Activated naive CD8-positive, alpha-beta T cell treated with anti-CD3 and anti-CD28 coated beads, Interleukin-2, amount 10 ng/mL, durations not matched to agents 7 days and 5 days (primary cell): ENCODE measurements at places on chromosomes 12 and 14. TPM values are rescaled to one million over a fixed set of nuclear protein-coding genes. Genes with fewer than 3 reads are reported as not detected.

Gene LALBA
- not detected for total RNA-seq

Gene USP44
- 28.8 TPM for total RNA-seq

Gene DEGS2
- 0.14 TPM for total RNA-seq

Gene NABP2
- total RNA-seq = 47.1 TPM

Gene CAPS2
- total RNA-seq = 9.9 TPM

Gene ERC1
- 24.0 TPM for total RNA-seq

Gene RDH5
- total RNA-seq = 19.0 TPM

GRCh38 chr12:116736962-116737773 is 701 bp downstream of the SPRING1 start:
- no peak for DNase-seq

GRCh38 chr14:97224016-97224415 is 426.8 kb downstream of the VRK1 start:
- DNase-seq = no peak

DNA sequence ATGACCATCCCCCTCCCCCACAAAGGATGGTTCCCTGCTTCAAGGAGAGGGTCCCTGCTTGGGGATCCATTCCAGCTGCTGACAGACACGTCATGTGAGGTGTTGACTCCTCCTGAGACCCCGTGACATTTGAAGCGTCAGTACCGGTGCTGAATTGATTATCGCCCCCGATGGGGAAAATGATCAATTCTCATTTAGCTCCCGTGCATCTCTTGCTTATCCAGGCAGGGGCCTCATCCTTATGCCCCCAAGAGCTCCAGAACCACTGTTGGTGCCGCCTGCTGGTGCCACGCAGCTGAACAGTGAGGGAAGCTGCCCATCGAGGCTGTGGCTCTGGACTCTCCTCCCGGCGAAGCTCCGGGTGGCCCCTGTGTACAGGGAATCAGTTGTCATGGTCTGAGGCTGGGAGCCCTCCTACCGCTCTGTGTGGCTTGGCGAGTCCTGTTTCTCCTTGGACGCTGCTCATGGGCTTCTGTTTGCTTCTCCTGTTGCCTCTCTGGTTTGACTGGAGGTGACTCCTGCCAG is 4.6 kb downstream of the KIF26A start:
- DNase-seq = peak; percentile 25

DNA sequence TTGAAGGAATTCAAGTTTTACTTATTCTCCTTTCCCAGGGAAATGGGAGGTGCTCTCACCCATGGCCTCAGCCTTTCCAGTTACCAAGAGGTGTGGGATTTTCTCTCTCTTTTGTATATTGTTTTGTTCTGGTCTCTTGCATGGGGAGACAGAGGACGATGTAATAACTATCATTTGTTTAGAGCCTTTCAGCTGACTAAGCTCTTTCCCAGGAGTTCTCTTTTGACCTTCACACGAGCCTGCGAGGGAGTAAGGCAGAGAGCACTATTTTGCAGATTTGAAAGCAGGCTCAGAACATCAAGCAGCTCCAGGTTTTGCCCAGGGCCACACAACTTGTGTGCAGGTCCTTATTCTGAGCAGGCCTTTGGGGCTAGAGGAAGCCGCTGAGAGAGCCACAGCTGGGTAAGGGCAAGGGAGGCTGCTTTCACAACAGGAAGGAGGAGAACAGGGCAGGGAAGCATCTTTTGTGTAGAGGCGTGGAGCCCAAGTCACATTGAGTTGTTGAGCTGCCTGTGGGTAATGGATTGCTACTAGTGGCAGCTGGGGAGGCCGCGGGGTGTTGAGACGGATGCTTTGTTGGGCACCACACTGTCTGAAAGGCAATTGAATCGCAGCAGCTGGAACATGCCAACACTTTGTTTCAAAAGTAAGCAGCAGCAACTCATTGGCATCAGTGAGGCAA is 116.2 kb downstream of the PRMT8 start:
- DNase-seq = no peak

DNA sequence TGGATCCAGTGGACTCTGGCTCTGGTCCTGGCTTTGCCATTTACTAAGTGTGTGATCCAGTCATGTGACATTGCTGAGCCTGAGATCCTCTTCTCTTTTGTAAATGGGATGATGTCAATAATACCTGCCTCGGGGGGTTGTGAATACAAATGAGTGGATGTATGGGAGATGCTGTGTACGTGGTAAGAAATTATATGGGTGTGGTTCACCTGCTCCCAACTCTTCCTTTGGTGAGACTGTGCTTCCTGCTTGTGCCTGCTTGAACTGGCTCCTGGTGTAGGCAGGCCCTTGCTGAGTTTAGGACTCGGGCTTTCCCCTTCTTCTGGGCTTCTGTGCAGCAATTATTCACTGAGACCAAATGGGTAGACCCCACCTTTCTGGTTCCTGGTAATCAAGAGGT is 189.5 kb upstream of the FRMD6 start:
- DNase-seq = no peak

DNA sequence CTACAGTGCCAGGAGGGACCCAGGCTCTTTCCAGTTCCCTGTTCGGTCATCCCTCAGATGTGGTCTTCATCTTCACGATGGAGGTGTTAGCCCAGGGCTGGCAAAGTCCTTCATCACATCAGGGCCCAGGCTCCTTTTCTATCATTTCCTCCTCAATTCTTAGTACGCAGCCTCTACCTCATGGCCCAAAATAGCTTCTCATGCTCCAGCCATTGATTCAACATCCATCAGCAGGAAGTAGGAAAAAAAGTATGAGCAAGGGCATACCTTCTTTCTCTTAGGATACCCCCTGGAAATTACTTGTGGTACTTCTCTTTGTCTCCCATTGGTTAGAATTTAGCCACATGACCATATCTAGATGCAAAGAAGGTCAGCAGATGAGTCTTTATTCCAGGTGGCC is 12.2 kb upstream of the ZDHHC22 start:
- no peak for DNase-seq

- no peak for DNase-seq
Measured at GRCh38 chr14:55805250-55805649, 225.2 kb downstream of the KTN1 start.

DNA sequence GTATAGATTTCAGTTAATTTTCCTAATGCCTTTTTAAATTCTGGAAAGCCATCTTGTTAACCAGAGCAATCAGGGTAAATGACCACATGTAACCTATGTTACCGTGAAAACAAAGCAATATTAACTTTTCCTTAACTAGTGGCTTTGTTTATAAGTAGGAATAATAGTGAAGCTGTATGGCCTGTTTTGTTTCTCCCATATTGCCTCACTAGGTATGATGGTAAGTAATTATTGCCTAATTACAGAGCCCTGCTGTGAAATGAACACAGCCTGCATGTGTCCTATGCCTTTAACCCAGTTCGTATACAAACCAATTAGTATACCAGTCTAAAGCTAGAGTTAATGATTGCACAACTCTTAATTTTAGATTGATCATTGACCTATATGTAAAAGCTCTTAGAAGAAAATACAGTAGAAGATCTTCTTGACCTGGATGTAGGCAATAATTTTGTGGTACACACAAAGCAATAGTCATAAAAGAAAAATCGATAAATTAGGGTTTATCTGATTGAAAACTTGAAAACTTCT is 249.9 kb downstream of the CCDC91 start:
- DNase-seq = no peak

DNA sequence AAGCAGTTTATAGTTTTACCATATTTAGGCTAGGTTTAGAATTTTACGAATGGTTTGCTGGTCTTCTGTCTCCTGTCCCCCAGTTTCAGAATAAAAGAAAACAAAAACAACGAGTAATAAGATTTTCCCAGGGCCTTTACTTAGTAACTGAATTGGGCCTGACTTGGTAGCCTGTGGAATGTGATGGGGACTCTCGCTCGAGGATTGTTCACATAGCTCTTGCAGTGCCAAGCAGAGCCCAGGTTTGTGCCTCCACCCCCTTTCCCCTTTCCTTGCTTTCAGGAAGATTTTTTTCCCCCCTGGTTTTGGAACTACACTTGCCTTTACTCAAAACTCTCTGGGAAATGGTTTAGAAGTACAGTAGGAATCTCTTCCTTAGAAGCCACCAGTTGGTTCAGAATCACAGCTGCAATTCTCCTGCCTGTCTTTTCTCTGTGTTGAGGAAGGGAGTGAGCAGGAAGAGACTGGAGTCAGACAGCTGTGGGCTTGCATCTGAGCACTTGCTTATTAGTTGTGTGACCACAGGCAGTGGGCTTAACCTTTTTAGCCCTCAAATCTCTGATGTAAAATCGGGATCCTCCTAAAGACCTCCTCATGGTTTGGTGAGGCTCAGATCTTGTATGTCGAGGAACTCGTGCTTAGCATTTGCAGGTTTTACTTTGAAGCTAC is 501.2 kb downstream of the PCNX1 start:
- no peak for DNase-seq

GRCh38 chr14:66225337-66225736 is 260.8 kb upstream of the CCDC196 start:
- DNase-seq = no peak

GRCh38 chr12:108231109-108231905 is 102.2 kb downstream of the WSCD2 start:
- DNase-seq = no peak

GRCh38 chr14:96098309-96098998 is 59.3 kb downstream of the C14orf132 start:
- DNase-seq = no peak

DNA sequence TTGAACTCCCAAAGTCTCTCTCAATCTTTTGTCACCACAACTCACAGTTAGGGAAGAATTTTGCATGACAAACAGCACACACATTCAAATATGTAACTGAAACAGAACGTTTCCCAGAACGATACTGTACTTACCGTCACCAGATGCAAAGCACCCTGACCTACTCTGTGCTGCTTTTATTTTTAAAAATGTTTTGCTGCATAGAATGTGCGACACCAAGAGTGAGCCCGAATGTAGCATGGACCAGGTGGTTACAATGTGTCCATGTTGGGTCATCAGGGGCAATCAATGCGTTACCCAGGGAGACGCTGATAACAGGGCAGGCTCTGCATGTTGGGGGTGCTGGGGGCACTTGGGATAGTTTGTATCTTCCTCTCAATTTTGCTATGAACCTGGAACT is 14.6 kb upstream of the EIF5 start:
- no peak for DNase-seq

- no peak for DNase-seq
Measured at GRCh38 chr12:95435355-95435754, 38.6 kb upstream of the METAP2 start.

DNA sequence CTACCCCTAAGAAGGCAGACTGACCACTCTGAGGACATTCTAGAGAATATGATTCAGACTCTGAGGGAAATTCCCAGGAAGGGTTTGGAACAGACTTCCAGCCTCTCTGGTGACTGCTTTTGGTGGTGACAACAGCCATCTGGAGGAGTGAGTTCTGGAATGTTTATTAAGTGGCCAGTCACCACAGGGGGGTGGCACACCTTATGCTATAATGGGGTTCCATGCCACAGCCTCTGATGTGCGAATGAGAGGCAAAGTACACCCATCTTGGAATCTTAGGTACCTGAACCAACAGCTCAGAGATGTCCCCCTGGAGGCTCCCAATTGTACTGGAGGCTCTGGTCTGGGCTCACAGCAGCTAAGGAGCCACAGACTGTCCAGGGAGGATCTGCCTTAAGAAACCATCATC is 9.5 kb upstream of the TINF2 start:
- DNase-seq = no peak

GRCh38 chr12:111386885-111387284 is 18.0 kb upstream of the PHETA1 start:
- no peak for DNase-seq

- DNase-seq = no peak
Measured at GRCh38 chr12:14416658-14417057, 51.2 kb downstream of the ATF7IP start.

DNA sequence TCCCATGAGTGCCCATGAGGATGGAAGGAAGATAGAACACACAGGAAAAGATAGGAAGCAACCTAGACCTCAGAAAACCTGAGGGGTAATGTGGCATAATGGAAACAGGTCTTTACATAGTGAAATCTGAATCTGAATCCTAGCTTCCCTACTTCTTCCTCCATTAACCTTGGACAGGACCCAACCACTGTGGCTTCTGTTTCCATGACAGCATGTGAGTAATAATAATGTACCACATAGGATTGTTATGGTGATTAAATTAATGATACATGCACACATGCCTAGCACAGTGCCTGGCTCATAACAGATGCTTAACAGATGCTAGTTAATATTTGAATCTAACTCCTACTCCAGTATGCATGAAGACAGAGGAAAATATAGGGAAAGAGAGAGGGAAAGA is 11.2 kb downstream of the TTC9 start:
- no peak for DNase-seq

DNA sequence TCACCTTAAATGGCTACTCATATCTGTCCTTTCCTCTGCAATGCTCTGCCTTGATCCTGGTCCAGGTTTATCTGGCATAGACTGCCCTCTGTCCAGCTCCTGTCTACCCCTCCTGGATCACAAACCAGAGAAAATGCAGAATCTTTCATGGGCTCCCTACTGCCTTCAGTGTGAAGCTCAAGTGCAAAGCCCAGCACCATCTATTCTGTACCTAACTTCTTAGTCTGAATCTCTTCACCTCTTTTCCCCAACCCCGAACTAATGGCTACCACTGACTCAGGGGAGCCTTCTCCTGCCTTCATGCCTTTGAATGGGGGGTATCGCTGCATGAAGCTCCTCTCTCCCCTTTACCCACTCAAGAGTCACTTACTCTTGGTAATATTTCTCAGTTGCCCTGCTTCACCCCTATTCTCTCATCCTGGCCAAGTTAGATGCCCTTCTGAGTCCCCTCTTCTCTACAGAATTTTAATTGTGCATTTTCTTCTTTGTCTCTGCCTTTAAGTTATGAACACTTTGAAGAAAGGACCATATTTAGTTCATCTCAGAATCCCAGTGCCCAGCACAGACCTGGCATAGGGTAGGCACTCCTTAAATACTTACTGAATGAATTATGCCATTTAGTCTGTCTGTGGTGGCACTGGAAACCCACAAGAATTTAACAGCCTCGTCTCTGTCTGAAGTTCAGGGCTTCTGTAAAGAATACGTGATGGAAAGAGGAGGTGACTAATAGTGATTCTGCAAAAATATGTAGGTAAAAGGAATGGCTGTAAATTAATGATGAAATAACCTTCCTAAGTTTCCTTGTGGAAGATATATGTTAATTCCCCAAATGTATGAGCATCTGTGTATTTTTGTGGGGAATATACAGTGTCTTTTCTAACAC is 191.3 kb upstream of the AMIGO2 start:
- no peak for DNase-seq

- no peak for DNase-seq
Measured at GRCh38 chr12:3627336-3627735, 125.6 kb downstream of the CRACR2A start.

- no peak for DNase-seq
Measured at GRCh38 chr12:96398424-96399119, 1.7 kb downstream of the CDK17 start.

DNA sequence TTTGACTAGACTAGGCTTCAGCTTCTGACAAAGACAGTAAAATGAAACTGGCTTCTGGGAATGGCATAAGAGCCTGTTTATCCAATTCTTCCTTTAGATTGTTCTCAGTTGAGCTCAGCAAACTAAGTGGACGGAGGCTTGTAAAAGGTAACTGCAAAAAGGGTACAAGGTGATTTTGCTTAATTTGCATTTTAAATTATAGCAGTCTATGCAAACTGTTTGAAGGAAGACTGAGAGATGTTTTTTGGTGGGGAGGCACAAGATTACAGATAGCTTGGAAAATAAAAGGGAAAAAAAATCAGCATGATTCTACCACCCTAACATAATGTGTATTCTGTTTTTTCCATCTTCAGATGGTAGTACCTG is 5.0 kb downstream of the SUSD6 start:
- no peak for DNase-seq

GRCh38 chr14:23481362-23481970 is 12.0 kb downstream of the NGDN start:
- no peak for DNase-seq

GRCh38 chr14:22007363-22007762 is 333.7 kb upstream of the OR4E1 start:
- DNase-seq = no peak

- no peak for DNase-seq
Measured at GRCh38 chr12:51419425-51420193, 5.0 kb upstream of the SLC4A8 start.
